Activated CD8-positive, alpha-beta memory T cell treated with anti-CD3 and anti-CD28 coated beads for 48 hours (primary cell): ENCODE measurements at places on chromosomes 16 and 17.

DNA sequence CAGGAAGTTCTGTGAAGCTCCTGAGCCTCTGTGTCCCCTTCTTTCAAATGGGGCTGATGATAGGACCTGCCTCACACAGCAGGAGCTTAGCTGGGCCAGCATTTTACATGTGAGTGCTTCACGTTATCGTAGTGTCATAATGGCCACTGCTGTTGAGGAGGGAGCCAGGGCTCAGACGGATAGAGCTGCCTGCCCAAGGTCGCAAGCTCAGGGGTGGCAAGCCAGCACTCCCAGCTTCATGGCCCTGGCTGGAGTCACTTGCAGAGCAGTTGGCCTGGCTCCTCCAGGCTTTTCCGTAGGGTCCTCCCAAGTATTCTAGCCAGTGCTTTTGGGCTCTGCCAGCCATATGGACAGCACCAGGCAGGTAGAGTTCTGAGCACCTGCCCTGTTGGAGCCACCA, 115.1 kb downstream of the SOCS1 start:
- no peak for DNase-seq

- no peak for DNase-seq
Measured at GRCh38 chr17:79561486-79562133, 49.2 kb downstream of the RBFOX3 start.

- DNase-seq, result no peak
Measured at GRCh38 chr17:81994593-81995462, 17.4 kb downstream of the ASPSCR1 start.

DNA sequence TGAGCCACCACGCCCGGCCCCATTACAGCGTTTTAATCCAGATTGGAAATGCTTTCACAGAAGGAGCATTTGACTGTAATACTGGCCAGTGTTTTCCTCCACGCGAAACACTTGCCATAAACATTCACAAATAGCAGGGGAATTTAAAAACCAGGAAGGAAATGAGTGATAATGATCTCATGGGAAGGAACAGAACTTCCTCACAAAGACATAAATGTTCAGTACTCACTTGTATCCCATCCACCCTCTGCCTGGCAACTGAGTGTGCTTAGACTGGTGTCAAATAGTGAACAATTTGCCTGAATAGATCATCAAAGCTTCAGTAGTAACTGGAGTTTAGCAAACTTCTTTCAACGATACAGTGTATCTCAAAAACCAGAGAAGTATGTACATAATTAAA, 54.1 kb downstream of the PSMD12 start:
- DNase-seq, result no peak

DNA sequence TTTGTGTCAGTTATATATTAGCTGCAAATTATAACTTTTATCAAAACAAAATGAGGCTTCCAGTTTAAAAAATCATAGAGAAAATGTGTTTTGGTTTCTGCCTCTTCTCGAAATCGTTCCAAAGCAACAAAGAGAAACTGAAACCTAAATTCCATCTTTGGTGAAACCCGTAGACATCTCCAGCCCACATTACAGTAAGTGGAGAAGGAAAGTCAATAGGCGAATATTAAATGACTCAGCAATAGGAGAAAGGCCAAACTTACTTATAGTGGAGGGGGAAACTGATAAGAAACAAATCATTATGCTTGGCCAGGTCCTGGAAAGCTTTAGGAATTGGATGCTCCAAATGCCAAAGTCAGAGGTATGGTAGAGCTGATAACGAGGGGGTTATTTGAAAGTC, 103.0 kb upstream of the SHISA6 start:
- no peak for DNase-seq

GRCh38 chr16:81495321-81496234, 51.0 kb downstream of the CMIP start:
- no peak for DNase-seq

GRCh38 chr16:68236137-68236825, 354 bp upstream of the ESRP2 start:
- DNase-seq, result no peak

GRCh38 chr16:84323606-84324005, 28.9 kb downstream of the WFDC1 start:
- DNase-seq, result no peak

- peak; percentile 19 for DNase-seq
Measured at GRCh38 chr17:78839762-78840529, 668 bp downstream of the USP36 start.

- DNase-seq, result no peak
Measured at GRCh38 chr17:49409066-49409465, 5.6 kb downstream of the PHB1 start.

GRCh38 chr16:5069854-5070253, 1.8 kb upstream of the ALG1 start:
- DNase-seq, result no peak

GRCh38 chr17:55680686-55681341, 41.9 kb downstream of the TMEM100 start:
- no peak for DNase-seq

- peak; percentile 27 for DNase-seq
Measured at GRCh38 chr16:55944377-55944802, 69.2 kb upstream of the CES5A start.

GRCh38 chr16:57013902-57014301, 24.5 kb downstream of the NLRC5 start:
- DNase-seq, result no peak

GRCh38 chr16:73750639-73751038, 546.0 kb upstream of the PSMD7 start:
- no peak for DNase-seq

GRCh38 chr16:12398029-12398682, 405.5 kb downstream of the CPPED1 start:
- no peak for DNase-seq

DNA sequence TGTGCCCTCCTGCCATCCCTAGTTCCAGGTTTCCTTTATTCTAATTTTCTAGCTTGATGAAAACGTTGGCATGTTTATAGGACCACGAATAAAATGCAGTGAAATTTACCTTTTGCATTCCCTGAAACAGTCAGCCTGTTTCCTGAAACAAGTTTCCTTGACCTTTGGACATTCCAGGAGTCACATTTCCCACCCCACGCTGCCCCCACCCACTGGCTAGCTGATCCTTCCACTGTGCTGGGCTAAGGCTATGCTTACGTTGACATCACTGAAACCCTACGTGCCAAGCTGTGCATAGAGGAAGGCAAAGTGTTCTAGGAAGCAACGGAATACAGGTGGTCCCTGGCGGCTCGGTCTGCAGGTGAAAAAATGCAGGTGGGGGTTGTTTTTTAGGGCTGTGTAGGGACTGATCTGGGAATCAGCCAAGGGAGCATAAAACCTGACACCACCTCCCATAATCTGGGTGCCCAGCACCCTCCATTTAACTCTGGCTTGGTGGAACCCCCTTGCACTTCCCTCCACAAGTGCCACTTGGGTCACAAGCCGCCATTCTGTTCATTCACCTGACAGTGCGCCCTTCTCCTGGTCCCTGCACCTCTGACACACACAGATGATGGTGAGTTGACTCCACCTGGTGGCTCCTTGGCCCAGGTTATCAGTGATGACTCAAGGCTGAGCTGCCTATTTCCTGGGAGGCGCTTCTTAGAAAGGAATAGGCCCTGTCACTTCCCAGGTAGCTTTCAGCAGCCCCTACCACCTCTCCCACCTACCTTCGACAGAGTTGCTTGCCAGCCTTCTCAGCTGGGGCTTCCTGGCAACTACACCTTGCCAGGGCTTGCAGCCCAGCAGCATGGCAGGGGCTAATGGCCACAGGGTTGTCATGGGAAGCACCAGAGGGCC, 83.7 kb downstream of the N4BP1 start:
- DNase-seq, result no peak

DNA sequence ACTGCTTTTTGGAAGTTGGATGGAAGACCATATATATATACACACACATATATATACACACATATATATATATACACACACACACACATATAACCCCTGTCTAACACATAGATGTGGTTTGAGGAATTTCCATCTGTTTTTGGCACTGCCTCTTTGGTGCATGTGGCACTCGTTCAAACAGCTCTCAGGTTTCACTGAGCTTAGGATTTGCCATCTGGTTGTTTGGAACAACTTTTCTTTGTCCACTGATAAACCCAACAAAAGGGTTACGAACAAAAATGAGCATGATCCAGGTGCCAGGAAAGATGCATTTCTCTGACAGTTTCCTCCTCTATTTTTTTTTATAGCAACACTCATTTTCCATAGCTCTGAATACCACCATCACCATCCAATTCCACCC, 14.6 kb upstream of the KCNJ16 start:
- DNase-seq, result no peak

- DNase-seq, result no peak
Measured at GRCh38 chr17:5510771-5511170, 24.4 kb downstream of the MIS12 start.
